ENCODE measurements at places on chromosomes 1 and 21.

- DNase-seq, result no peak
These were observed 96.5 kb downstream of the TGFBR3 start for GRCh38 chr1:91789273-91789997.

GRCh38 chr1:199399996-199400724, 627.4 kb upstream of the NR5A2 start:
- DNase-seq, result no peak

DNA sequence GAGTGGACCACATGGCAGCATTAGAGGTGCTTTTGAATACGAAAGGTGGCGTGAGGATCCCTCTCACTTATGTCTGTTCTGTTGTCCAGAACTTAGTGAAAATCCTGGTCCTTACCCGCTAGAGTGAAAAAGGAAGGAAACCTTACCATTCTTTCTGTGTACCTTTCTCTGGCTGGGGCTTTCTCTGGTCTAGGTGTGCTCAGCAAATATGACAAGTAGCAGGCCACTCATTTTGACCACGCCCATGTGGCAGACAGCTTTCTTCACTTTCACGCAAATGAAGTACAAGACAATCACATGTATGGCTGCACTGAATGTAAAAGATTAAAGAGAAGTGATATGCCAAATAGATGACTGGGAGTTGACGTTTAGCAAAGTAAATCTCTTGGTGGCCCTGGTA, 131.9 kb downstream of the FGGY start:
- DNase-seq, result no peak

- no peak for DNase-seq
These were observed 27.8 kb downstream of the ILDR2 start for GRCh38 chr1:166947398-166948043.

DNA sequence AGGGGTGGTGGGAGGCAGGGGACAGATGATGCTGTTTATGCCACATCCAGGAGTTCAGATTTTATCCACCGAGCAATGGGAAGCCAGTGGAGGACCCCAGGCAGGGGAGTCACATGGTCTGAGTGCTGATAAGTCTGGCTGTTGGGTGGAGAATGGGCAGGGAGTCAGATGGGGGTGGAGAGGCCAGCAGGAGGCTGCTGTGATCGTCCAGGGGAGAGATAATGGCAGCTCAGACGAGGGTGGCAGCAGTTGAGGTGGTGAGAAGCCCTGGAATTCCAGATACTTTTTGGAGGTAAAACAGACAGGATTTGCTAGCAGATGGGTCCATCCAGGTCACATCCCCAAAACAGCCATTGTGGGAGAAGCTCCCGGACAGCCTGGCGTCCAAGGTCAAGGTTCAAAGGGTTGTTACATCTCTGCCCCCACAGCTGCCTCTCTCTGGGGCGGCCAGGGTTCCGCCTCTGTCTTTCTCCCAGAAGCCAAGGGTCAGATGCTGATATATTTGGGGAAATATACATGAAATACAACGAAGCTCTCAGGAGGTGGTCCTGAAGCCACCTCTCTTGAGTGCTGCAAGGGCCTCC, 252.1 kb upstream of the TMEM51 start:
- no peak for DNase-seq

- no peak for DNase-seq
These were observed 1182.6 kb downstream of the AMY1C start for GRCh38 chr1:104932030-104932915.

GRCh38 chr1:7611421-7612010, 159.6 kb upstream of the VAMP3 start:
- no peak for DNase-seq

- no peak for DNase-seq
These were observed 26.4 kb downstream of the PLXNA2 start for GRCh38 chr1:208217781-208218180.

DNA sequence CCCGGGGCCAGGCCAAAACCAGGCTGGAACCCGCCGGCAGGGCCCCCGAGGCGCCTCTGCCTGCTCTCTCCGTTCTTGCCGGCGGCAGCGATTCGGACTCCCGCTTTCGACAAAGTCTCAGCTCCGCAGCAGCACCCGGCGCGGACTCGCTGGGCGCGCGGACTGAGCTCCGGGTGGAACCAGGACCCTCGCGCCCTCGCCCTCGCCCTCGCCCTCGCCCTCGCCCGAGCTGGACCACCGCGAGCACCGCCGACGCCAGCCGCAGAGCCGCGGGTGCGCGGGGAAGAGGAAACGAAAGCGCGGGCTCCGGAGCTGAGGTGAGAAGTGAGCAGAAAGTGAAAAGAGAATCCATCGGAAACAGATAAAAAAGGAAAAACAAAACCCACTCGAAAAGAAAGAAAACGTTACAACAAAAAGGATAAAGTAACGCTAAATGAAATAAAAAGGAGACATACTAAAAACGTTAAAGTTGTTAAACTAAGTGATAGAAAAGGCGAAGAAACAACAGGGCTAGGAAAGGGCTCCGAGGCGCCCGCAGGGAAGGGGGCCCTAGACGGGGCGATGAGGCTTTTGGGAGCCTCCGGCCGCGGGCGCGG, 64.9 kb downstream of the MEF2D start:
- DNase-seq, result no peak

GRCh38 chr1:113872219-113872935, 865 bp upstream of the PTPN22 start:
- no peak for DNase-seq

GRCh38 chr1:239708622-239709021, 322.3 kb downstream of the CHRM3 start:
- no peak for DNase-seq

DNA sequence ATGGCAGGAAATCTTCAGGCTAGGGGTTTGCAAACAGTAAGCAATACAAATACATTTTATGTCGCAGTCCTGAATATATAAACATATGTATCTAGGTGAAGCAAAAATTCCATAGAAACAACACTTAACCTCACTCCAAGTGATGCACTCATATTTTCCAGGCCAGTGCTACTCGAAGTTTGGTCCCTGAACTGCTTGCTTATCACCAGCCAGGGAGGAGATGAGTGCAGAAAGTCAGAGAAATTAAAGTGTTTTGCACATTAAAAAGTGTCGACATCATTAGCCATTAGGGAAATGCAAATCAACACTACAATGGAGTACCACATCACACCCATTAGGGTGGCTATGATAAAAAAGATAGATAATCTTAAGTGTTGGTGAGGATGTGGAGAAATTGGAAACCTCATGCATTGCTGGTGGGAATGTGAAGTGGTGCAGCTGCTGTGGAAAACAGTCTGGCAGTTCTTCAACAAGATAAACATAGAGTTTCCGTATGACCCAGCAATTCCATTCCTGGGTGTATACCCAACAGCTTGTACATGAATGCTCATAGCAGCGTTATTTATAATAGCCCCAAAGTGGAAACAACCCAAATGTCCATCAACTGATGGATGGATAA, 70.5 kb upstream of the CSF1 start:
- DNase-seq, result no peak

- DNase-seq, result no peak
These were observed 18.5 kb upstream of the ADARB1 start for GRCh38 chr21:45055861-45056260.

GRCh38 chr1:44662683-44663030, 11.6 kb downstream of the TMEM53 start:
- DNase-seq, result no peak

DNA sequence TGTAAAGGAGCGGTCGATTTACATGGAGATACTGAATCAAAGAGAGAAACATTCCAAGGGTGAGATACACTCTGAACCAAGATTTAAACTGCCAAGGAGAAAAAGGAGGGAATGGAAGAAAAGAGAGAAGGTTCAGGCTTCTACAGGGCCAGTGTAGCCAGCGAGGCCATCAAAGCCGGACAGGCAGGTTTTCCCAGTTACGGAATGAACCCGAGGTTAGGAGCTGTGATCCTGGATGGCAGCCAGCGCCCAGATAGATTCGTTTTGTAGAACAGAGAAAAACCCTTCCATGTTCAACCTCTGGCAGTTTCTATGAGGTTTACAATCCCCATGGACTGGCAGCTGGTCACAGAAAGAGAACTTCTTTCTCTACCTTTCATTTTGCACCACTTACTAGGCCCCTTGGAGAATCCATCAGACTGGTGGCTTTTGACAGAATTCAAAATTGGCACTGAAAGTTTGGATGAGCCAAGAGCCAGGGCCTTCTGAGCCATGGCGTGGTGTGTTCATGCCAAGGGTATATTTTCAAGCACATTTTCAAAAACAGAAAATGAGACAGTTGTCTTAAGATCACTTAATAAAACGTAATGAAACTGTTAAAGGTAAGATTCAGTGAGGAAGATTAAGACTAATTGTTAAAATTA, 171.5 kb downstream of the RUNX1 start:
- DNase-seq, result no peak

DNA sequence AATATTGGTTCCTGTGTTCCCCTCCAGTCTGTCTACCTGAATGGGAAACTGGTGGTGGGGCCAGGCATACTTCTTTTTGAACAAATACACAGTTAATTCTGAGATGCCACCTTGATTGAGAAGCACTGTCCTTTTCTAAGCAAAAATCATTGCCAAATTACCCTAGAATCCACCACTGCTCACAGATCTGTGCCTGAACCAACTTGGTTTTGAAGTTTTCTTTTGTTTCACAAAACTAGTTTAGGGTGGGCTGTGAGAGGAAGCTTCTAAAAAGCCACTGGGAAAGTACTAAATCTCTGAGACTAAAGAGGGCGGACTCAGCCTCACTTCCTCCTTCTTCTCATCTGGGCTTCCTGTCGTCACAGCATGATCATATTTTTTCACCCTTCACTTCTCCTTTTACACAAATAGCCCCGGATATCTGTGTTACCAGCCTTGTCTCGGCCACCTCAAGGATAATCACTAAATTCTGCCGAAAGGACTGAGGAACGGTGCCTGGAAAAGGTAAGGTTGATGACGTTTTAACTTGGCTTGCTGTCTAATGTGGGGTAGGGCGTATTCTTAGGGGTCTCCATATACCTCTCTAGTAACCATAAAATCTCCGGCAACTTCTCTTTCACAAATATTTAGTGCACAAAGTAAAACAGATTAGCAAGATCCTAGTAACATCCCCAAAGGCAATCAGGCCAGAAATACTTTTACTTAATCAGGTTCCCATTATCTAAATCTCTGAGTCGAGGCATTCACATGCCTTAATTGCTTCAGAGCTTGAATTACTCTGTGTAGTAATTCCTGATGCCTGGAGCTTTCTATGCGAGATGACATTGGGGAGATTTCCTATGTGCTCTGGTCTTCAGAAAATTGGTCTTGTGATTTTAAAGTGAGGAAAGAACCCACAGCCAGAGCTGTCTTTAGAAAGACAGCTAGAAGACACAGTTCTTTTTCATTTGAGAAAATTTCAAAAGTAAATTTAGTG, at the start of gene CD53:
CD53 (plus strand) TSS at position 404 of the 976 bp plus-strand sequence. CDS start 18,261 bp downstream, outside the sequence.
- DNase-seq, result no peak

GRCh38 chr1:218299416-218299815, 14.3 kb downstream of the RRP15 start:
- no peak for DNase-seq

- DNase-seq, result no peak
These were observed 3.9 kb downstream of the COL18A1 start for GRCh38 chr21:45408801-45409261.

GRCh38 chr1:24903955-24904730, 25.9 kb downstream of the RUNX3 start:
- DNase-seq, result no peak

GRCh38 chr1:242456726-242457269, 67.7 kb downstream of the PLD5 start:
- DNase-seq, result no peak

DNA sequence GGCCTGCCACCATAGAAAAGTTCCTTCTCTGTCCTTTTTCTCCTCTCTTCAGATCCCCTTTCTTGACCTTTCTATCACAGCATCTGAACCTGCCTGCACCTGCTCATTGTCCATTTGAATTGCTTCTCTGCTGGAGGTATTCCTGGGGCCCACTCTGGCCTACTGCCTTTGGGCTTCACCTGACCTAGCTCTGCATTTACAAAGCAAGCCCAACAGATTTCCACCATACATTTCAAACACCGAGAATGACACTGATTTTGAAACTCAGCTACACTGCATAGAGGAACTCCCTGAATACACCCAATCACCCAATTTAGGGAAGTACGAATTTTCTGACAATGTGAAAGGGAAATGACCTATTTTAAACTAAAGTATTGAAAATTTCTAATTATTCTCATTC, 284.5 kb upstream of the USP25 start:
- DNase-seq, result no peak

- DNase-seq, result no peak
These were observed 601.7 kb upstream of the CXADR start for GRCh38 chr21:16911166-16911607.

DNA sequence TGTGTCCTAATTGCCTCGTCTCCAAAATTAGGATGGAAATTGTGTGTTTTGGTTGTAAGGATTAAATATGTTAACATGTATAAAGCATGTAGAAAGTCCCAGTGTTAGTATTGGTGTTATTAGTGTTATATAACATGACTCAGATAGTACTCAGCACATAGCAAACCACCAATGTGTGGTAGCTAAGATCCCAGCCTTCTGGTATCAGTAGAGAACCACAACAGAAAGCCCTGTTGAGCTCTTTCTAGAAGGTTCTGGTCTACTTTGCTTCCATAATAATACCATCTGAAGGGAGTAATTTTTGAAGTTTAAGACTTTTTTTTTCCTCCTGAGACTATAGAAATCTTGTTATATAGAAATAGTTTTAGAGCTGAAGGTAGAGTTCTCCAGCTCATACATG, 259.3 kb upstream of the SGIP1 start:
- DNase-seq, result no peak

DNA sequence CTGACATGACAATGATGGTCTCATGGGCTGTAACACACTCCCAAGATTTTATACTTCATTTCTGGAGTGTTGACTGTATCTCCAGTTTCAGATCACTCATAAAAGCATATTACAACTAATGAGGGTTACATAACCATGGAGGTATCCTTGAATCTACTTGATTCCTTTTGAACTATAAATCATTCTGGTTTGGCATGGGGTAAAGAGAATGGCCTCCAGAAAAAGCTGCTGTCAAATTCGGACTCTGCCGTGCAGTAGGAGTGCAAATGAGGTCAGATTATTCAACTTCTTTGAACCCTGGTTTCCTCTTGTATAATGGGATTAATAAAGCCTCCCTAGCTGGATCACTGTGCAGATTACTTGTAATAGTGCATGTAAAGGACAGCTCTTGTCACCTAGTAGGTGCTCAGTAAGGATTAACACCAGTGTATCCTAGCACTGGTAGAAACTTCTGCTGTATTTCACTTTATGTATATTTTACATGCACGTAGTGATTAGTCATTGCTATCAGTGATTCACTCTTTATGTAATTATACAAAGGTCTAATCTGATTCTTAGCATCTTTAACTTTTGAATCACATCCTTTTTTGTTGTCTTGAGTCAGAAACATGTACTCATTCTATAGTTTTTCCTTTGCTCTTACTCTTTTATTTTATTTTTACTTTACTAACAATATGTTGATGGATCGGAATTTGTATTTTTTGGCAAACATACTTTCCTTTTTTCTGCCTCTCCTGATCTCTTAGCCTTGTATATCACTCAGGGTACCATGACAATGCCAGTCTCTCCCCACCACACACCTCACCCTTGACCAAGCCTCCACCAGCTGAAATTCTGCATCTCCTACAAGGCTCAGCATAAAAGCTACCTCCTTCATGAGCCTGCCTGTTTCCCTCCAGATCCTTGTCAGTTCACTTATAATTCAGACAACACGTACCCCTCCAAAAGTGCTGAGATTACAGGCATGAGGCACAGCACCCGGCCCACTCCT, 3.2 kb downstream of the LRRC8C start:
- DNase-seq, result no peak
